T47D (cell line): ENCODE measurements at places on chromosomes 11 and 22.

DNA sequence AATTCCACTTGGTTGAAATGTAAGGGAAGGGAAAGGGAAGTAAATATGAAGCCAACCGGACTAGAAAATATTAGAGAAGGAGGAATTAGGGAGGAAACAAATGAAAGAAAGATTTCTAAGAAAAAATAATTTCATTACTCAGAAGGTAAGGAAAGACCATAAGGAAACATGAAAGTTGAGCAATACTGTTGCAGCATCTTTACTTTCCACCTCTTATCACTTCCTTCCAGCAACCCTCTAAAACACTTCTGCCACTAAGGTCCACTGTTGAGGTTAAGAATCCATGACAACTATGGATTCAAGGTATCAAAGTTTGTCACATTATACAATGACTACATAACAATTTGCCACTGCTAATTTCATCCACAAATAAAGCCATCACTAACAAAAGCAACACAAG, 308.6 kb downstream of the DLG2 start:
- no peak for DNase-seq

DNA sequence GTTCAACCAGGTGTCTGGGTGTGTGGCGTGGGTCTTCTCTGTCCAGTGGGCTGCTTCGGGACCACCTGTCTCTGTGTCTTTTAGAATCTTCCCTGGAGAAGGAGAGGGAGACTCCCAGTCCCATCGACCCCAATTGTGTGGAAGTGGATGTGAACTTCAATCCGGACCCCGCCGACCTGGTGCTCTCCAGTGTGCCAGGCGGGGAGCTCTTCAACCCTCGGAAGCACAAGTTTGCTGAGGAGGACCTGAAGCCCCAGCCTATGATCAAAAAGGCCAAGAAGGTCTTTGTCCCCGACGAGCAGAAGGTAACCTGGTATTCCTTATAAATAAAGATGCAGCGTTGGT, 12.2 kb downstream of the TEF start:
- no peak for DNase-seq

GRCh38 chr11:62909107-62909894, 11.9 kb downstream of the CHRM1 start:
- peak; percentile 95 for DNase-seq

DNA sequence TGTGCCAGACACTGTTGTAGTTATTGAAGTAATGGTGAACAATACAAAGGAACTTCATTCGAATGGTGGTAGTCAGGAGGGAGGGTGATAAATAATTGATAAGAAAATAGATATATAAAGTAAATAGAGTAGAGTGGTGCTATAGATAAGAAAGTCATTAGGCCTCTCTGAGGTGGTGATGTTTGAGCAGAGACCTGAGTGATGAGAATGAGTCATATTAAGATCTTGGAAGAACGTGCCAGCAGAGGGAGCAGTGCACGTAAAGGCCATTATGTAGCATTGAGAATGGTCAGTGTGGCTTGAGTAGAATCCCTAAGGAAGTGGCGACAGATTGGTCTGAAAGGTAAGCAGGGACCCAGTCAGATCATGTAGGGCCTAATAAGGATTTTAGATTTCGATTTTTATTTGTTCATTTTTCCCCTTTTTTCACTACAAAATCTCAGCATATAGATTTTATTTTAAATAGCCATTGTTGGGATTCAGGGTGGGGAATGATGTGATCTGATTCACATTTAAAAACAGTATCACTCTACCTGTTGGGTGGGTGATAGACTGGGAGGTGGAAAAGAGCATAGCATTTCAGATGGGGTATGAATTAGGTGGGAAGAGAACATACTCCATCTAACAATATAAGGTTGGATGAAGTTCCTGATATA, 44.7 kb downstream of the CCDC90B start:
- peak; percentile 88 for DNase-seq

DNA sequence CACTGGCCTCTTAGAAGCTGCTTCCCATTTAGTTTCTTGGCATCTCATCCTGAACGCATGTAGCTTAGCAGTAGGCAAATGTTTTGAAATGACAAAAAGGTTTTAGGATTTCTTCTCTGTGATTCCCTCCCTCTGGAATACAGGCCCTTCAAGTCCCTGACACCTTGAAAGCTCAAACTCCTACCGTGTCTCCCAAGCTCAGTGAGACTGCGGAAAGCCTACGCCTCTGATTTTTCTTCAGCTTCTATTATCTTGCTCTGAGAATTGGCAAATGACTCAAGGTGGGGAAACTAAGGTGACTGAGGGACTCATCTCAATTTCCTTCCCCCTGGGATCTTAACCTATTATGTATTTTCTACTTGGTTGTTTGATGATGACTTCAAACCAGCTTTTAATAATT, 130.3 kb downstream of the ENTHD1 start:
- no peak for DNase-seq

- no peak for DNase-seq
Measured at GRCh38 chr11:75474878-75475766, 42.1 kb upstream of the KLHL35 start.

- no peak for DNase-seq
Measured at GRCh38 chr11:90795746-90796145, 572.9 kb upstream of the CHORDC1 start.

DNA sequence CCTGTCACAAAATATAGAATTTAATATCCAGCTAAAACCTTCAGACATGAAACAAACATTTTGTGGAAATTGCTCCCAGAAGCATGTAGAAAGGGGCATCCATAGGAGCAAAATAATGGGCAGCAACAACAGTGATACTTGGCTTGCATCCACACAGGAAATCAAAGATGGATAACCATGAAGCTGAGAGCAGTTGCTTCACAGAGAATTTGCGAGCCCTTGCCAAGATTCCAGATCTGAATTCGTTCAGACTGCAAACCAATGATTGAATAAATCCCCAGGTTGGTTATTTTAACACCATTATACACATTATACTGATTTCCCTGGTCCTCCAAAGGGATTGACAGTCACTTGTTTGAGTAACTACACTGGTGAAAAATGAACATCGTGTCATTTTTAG, 15.6 kb upstream of the OR51L1 start:
- no peak for DNase-seq

GRCh38 chr11:64139049-64139448, 26.9 kb downstream of the MACROD1 start:
- no peak for DNase-seq

GRCh38 chr11:3879967-3880542, 24.6 kb downstream of the STIM1 start:
- no peak for DNase-seq

DNA sequence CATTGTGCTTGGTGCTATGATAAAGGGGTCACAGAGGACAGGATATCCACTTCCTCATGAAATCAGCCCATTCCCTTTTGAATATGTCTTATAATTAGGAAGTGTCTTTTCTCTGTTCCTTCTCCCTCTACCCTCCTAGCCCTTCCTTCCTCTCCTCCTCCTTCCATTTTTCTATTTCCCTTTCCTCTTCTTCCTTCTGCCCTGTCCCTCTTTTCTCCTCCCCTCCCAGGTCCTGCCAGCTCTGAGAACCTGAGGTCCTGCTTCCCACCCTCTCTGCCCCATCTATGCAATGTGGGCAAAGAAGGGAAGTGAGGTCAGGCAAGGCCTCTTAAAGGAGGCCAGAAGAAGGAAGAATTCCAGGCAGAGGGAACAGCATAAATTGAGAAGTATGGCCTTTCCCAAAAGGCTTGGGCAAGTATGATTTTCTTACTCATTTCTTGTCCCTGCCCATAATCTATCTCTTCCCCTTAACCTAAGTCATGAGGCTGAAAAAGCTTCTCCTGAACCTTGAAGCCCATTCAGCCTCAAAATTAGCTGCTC, 7.7 kb upstream of the UBASH3B start:
- no peak for DNase-seq
